ENCODE measurements at places on chromosomes 3 and 15. TPM values are rescaled to one million over a fixed set of nuclear protein-coding genes. Genes with fewer than 3 reads are reported as not detected.

- peaks cover 7% of the 10 kb centered on the region for H3K27me3 ChIP-seq
- H3K27ac ChIP-seq, result no peak overlapping the region
- H3K36me3 ChIP-seq, result no peaks in the 10 kb centered on the region
- H3K4me3 ChIP-seq, result no peak overlapping the region
Measured at GRCh38 chr3:134956395-134956794, 161.3 kb downstream of the EPHB1 start.

Gene ANKRD34C
- total RNA-seq, result not detected

Gene TRAIP
- total RNA-seq, result 5.5 TPM

- no peak overlapping the region for H3K27ac ChIP-seq
- H3K27me3 ChIP-seq, result no peaks in the 10 kb centered on the region
- no peak for DNase-seq
- peaks cover 2% of the 10 kb centered on the region for H3K36me3 ChIP-seq
Measured at GRCh38 chr3:171223396-171223795, 196.9 kb upstream of the SLC2A2 start.
